ENCODE measurements at places on chromosomes 6 and 20.

- DNase-seq, result no peak
Observed at GRCh38 chr6:5504078-5504477, 242.8 kb downstream of the FARS2 start.

GRCh38 chr20:376089-376488, 4.5 kb upstream of the TRIB3 start:
- DNase-seq, result no peak

GRCh38 chr6:149890629-149891045, 7.3 kb downstream of the RAET1E start:
- no peak for DNase-seq

DNA sequence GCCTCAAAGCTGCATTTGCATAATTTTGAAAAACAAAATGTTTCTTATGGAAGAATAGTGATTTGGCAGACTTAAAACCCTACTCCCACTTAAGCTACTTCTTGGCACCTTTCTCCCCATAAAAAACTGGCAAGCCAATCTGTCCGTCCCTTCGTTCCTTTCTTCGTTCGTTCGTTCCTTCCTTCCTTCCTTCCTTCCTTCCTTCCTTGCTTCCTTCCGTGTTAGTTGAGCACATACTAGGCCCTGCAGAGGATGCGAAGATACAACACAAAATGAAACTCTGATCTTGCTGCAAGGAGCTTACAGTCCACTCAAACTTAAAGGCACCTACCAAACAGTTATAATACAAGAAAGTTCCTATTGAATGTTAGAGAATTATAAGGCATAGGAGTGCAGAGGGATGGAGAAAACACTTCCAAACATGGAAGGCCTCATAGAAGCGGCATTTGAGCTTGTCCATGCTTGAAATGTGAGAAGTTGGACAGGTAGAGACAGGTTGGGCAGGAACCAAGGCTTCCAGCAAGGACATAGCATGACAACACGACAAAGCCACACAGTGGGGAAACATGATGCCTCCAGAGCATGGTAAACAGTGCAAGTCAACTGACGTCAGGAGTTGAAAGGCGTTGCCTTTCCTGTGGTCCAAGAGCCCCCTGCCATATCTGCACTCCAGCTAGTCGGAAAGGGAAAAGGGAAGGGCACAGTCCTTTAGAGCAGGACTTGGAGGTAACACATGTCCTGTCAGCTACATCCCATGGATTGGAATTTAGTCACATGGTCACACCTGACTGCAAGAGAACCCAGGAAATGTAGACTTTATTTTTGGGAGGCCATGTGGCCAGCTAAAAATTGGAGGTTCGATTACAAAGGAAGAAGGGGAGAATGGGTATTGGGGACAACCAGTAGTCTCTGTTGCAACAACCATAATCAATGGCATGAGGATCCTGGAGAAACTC, 7.0 kb downstream of the PNPLA1 start:
- DNase-seq, result no peak

GRCh38 chr6:105310371-105310770, 92.5 kb downstream of the PREP start:
- DNase-seq, result no peak

GRCh38 chr20:11497545-11497944, 420.1 kb upstream of the BTBD3 start:
- DNase-seq, result no peak

GRCh38 chr20:14219801-14220461, 117.5 kb downstream of the FLRT3 start:
- DNase-seq, result no peak

DNA sequence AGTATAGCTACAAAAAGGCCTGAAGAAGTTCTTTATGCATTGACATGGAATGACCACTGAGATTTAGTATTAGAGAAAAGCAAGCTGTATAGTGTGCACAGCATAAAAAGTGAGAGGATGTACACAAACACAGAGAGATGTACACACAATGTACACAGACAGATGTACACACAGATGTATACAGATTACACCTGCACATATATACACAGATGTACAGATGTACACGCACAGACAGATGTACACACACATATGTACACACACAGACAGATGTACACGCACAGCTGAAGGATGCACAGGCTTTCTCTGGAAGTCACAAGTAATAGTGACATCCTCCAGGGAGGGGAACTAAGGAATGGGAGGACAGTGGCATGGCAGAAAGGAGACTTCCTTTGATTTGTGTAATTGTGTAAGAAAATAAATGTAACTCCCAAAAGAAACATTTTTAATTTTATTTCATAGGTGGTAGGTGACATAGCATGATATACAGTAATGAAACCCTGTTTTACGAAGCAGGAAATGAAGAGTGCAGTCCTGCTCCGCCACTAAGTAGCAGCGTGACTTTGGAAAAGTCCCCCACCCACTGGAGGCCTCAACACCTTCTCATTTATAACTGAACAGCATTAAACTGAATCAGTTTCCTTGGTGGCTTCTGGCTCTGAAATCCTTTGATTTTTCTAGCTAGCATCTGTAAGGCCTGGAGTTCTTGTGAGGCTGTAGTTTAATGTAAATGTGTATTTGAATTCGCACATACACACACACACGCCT, 14.1 kb downstream of the NFATC2 start:
- DNase-seq, result no peak

- DNase-seq, result no peak
Observed at GRCh38 chr6:138242987-138243592, 24.8 kb upstream of the PBOV1 start.

GRCh38 chr20:50996901-50997865, 25.7 kb downstream of the KCNG1 start:
- no peak for DNase-seq

DNA sequence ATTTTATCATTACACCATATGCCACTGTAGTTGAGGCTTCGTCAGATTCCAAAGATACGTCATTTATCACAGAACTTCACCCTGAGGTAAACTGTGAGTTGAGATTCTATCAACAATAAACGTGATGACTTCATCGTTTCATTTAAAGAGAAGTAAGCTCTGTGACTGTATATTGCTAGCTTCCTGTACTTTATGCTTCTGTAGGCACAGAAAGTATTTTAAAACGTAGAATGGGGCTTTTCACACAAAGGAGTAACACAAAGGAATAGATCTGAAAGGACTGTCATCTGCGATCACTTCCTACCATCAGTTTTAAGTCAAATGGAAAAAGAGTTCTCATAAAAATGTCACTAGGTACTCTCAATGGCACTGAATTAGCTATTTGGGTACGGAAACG, 234.4 kb upstream of the MCHR2 start:
- DNase-seq, result no peak

DNA sequence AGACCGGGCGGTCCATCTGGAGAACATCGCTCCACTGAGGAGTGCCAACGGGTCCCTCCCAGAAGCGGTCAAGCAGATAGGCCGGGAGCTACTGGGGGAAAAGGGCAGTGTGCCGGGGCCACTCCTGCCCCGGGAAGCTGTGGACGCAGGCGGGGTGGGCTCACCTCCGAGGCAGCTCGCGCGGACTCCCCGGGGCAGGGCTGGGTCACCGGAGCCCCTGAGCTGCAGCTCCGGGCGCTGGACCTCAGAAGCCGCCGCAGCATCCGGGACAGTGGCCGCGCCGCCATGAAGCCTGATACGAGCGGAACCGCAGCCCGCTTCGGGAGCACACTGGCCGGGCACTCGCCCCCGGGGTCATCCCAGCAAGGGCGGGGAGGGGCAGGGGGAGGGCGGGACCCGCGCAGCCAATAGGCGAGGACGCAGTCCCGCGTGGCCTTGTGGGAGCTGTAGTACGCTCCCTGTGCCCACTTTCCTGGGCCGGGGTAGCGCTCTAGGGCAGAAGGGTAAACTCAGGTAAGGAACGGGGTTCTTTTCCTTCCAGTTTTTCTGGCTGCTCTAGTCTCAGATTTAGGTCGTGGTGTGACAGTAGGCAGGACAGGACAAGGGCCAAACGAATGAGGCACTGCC, at the start of gene MOCS1:
TSS of gene MOCS1 (minus strand) at position 332 of the 627 bp plus-strand sequence. CDS start at position 287, 45 bp downstream.
- DNase-seq, result peak; percentile 90

DNA sequence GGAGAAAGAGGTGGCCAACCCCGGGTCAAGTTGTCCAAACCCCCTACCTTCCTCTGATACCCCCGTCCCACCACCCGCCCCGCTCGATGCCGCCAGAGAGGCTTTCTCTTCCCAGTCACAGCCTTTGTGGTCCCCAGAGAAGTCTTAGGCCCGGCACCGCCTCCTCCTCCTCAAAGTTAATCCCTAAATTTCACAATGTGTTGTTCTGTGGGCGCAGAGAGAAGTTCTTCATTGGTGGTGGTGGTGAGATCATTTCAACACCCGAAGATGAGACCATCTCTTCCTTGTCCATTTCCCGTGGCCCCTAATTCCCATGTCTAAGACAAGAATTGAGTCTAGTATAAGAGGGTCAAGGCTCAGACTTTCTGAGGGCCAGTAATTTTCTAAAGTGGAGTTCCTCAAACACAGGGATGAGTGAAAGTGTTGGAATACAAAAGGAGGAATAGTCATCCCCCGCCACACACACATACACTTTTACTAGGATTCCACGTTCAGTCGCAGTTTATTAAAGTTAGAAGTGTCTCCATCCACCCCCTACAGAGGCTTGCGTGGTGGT, 10.4 kb downstream of the TRIM31 start:
- peak; percentile 79 for DNase-seq

DNA sequence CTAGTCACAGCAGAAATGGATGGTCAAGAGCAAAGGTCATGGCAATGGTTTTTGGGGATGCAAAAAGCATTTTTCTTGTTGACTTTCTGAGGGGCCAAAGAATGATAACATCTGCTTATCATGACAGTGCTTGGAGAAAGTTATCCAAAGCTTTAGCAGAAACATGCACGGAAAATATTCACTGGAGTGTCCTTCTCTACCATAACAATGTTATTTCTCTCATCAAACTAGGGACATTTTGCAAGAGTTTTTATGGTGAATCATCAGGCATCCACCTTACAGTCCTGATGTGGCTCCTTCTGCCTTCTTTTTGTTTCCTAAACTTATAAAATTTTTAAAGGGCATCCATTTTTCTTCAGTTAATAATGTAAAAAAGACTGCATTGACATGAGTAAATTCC, 302.3 kb downstream of the HIVEP2 start:
- no peak for DNase-seq

DNA sequence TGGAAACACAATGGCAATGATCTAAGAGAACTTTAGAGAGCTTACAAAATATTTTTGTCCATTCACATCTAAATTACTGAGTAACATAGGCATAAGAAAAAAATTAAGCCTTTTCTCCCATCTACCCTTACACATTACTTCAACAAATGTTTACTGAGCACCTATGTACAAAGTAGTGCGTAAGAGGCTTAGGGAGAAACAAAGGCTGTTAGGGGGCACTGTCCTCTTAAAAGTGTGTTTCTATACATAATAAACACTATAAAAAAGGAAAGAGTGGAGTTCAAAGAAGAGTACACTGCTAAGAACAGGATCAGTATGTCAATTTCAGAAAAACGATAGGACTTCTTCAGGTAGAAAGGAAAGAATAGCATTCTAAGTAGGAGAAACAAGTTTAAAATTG, 12.2 kb downstream of the ILRUN start:
- DNase-seq, result no peak

- no peak for DNase-seq
Observed at GRCh38 chr6:7859591-7859990, 51.0 kb downstream of the TXNDC5 start.

GRCh38 chr6:152943260-152943897, 39.5 kb downstream of the FBXO5 start:
- no peak for DNase-seq

DNA sequence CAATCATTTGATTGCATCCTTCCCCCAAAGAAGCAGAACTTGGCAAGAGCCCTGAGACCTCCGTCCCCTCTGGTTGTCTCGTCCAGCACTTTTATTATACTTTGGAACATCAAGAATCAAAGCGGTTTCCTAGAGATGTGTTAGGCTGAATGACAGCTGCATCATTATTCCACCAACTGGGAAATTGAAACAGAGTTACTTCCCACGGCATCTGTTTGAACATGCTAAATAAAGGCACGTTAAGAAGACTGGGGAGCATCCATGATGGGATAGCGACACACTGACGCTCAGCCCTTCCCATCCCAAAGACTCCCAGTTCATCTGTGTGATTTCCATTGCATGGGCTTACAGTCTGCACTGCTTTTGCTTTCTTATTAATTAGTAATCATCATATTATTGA, 147.8 kb downstream of the TBC1D7 start:
- no peak for DNase-seq

- no peak for DNase-seq
Observed at GRCh38 chr20:50758992-50759391, 27.6 kb downstream of the PARD6B start.

GRCh38 chr6:90226257-90226656, 70.4 kb downstream of the BACH2 start:
- DNase-seq, result no peak

GRCh38 chr20:57940376-57940775, 230.6 kb upstream of the PMEPA1 start:
- no peak for DNase-seq

GRCh38 chr6:118419448-118420394, 128.4 kb upstream of the PLN start:
- no peak for DNase-seq

DNA sequence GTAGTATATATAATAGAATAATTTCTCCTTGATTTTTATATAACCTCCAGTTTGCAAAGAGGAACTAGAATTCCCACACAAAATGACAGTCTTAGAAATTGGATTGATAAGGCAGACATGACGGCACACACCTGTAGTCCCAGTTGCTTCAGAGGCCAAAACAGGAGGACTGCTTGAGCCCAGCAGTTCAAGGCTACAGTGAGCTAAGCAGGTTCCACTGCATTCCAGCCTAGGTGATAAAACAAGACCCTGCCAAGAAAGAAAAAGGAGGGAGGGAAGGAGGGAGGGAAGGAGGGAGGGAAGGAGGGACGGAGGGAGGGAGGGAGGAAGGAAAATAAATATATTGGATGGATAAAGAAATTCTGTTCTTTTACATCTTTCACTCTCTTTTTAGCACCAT, 77.6 kb upstream of the SASH1 start:
- DNase-seq, result no peak

DNA sequence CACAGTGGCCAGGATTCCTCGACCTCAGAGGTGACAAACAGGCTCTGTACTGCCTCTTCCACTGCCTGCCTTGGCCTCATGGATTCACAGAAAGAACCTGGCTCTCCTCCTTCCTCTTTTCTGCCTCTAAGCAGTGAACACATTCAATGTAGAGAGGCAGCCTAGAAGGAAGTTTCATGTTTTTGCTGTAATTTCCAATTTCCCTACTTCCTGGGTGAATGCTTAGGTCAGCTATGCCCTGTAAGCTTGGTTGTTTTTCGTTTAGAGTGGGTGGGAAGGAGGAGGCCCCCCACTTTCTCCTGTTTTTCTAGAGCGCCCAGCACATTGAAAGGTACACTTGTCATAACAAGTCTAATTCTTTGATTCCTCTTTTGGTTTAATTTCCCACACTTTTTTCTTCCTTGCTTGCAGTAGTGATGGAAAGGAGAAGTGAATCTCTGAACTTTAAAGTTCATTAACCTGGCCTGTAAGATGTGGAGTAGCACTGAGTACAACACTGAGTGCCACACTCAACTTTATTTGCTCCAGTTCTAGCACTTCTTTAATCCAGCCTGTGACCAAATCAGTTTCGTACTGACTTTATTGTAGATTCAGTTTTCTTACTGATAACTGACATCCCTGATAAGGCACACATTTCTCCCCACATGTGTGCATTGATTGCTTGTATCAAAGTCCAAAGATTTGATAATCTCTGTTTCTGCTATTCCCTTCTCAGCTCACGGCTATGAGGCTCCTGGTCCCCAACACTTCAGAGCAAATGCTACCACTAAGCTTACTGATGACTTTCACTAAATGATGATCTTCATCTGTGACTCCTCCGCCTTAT, 100.0 kb upstream of the MAN1A1 start:
- no peak for DNase-seq

- no peak for DNase-seq
Observed at GRCh38 chr6:63839485-63839884, 203.9 kb downstream of the PHF3 start.

- no peak for DNase-seq
Observed at GRCh38 chr6:71510856-71511255, 222.2 kb downstream of the OGFRL1 start.

- DNase-seq, result no peak
Observed at GRCh38 chr6:43355862-43356590, 13.4 kb downstream of the ZNF318 start.
